ENCODE measurements at places on chromosomes 12 and 14. TPM values are rescaled to one million over a fixed set of nuclear protein-coding genes. Genes with fewer than 3 reads are reported as not detected.

DNA sequence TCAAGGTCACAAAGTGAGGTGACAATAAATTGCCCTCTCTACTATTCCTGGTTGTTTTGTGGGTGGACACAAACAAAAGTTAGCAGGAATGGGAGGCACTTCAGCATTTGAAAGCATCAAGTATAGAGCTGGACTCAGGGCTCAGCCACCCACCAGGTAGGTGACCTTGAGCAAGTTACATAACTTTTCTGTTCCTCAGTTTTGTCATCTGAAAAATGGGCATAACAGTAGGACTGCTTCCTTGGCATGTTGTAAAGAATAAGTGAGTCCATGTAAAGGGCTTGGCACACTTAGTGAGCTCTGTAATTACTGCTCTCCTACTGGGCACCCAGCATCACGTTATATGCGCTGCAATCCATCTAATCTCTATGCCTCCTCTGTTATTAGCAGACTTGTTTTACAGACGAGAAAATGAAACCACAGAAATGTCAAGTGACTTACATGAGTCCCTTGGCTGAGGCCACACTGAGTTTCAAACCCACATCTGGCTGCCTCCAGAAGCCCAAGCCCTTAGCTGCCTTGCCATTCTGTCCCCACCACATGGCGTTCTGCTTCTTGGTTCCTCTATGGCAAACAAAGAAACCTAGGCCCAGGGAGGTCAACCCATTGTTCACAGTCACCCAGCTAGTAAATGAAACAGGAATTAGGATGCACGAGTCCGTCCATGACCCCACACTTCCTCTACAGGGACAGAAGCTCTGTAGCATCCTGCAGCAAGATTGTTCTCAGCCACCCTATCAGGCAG is 63.2 kb upstream of the SLC24A4 start:
- no peak for DNase-seq

- DNase-seq, result no peak
Measured at GRCh38 chr12:113609692-113610469, 138.2 kb upstream of the LHX5 start.

DNA sequence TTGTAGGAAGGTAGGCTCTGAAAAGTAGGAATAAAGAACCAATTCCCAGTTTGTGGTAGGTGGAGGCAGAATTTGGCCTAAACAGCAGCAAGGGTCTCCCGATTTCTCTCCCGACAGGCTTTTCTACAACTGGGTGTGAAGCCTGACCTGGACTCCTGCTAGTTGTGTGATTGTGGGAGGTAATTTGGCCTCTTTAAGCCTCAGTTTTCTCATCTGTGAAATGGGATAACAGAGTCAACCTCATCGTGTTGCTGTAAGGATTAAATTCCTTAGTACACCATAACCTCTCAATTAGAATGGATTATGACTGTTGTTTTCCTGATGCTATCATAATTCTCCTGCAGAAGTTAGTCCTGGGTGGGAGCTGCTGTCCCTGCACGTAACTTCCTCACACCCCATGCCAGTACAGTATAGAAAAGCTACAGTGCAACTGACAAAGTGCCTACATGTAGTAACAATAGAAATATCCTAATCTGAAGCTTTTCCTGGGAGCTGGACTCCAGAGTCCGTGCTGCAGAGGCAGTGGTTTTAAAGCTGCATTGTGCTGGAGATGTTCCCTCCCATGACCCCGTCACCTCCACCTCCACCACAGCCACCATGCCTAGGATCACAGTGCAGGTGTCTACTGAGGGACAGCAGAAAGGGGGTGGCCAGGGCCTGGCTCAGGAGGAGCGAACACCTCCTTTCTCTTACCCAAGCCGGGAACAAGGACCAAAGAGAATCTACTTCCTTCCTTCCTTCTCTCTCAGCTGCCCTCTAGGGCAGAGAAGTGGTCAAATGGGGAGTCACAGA is 76.5 kb downstream of the FBXL14 start:
- no peak for DNase-seq

GRCh38 chr12:28941248-28941647 is 207.8 kb upstream of the FAR2 start:
- DNase-seq, result no peak

DNA sequence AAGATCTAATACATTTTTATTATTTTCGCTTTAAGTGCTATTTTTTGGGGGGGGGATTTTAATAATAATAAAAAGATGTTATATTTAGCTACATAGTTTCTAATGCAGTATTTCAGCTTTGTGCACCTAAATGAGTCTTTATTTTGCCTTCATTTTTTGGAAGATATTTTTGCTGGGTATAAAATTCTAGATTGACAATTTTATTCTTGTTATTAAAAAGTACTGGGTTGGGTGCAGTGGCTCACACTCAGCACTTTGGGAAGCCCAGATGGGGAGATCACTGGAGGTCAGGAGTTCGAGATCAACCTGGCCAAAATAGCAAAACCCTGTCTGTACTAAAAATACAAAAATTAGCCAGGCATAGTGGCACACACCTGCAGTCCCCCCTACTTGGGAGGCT is 173.6 kb downstream of the SLC15A5 start:
- DNase-seq, result no peak

DNA sequence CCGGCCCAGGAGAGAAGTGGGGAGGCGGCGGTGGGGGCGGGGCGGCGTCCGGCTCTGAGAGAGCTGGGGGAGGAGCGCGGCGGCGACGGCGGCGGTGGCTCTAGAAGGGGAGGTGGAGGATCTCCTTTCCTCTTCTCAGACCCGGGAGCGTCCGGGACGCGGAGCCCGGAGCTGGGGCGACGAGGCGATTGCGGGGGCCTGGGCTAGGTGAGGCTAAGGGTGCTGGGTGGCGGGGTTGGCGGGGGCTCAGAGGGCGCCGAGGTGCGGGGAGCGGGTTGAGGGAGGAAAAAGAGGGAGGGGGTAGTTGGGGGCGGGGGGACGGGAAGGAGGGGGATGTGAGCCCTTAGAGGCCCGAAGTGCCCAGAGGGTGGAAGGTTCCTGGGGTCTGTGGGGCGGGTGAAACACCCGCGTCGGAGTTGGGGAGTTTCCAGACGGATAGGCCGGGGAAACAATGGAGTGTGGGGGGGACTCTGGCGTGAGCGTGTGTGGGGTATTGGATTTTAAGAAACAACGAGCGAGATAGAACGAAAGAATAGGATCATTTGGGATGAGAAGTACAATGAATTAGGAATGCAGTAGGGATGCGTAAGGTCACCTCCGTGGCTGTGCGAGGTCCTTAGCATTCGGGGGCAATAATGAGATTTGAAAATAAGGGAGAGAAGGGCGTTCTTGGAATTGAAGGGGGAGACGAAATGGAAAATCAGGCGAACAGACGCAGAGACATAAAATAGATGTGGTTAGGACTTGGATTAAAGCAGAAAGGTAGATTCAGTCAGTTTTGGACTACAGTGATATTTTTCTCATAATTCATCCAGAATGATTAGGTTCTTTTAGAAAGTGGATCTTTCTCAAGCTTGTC is at the start of gene SPATS2:
SPATS2 (plus strand) TSS at position 82 of the 859 bp plus-strand sequence. CDS start 93,551 bp downstream, outside the sequence.
- no peak for DNase-seq

- DNase-seq, result no peak
Measured at GRCh38 chr14:35818346-35819115, 7.6 kb upstream of the BRMS1L start.

GRCh38 chr12:42261708-42262107 is 23.7 kb upstream of the YAF2 start:
- DNase-seq, result no peak

- DNase-seq, result no peak
Measured at GRCh38 chr14:39446131-39446744, 14.0 kb upstream of the FBXO33 start.

DNA sequence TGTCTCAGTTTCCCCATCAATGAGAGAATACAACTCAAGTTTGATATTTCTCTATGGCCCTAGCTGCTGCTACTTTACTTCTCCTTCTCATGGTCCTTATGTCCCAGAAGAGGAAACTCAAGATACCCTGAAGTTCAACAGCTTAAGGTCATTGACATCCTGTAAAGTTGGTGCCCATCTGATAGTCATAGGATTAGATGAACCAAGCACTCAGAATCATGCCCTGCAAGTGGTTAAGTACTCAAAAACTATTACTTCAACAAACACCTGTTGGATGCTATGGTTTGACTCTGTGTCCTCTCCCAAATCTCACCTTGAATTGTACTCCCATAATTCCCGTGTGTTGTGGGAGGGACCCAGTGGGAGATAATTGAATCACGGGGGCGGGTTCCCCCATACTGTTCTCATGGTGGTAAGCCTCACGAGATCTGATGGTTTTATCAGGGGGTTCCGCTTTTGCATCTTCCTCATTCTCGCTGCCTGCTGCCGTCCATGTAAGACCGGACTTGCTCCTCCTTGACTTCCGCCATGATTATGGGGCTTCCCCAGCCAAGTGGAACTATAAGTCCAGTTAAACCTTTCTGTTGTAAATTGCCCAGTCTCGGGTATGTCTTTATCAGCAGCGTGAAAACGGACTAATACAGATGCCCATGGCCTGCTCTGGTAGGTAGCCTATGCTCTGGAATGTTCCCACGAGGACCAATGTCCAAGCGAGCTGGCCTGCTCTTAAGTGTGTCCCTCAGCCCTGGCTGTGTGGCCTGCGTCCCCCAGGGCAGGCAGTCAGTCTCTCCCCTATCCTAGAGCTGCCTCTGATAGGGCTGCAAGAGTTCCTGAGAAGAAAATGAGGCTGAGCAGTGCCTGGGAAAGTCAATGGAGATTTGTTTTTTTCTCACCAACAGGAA is 18.1 kb downstream of the CAMKK2 start:
- DNase-seq, result no peak

- no peak for DNase-seq
Measured at GRCh38 chr14:97458661-97459579, 661.7 kb downstream of the VRK1 start.

GRCh38 chr12:97411341-97411740 is 51.3 kb upstream of the RMST start:
- no peak for DNase-seq

DNA sequence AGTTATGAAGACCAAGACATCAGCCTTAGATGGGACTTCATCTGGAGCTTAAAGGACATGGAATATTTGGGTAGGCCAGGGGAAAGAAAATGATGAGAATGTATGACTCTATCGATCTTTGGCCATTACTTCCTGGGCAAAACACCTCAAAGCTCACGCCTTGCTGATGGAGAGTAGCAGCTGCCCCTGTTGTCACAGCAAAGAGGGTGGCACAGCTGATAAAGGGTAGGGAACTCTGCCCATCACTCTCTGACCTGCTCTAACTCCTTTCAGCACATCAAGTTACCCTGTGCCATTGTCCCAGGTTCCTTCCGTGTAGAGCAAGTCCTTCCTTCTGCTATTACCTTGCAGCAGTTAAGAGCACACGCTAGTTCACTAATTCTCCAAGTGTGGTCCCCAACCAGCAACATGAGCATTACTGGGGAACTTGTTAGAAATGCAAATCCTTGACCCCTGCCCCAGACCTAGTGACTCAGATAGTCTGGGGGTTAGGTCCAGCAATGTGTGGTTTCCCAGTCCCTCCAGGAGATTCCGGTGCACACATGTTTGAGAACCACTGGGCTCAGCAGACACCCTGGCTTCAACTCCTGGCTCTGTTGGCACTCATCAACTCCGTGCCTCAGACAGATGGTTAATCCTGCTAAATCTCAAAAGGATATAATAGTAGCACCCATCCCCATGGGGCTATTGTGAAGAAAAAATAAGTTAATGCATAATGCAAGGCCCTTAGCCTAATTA is 93.7 kb upstream of the EEA1 start:
- no peak for DNase-seq

GRCh38 chr14:24857277-24857676 is 192.7 kb downstream of the STXBP6 start:
- DNase-seq, result no peak

GRCh38 chr12:48024735-48025134 is 20.5 kb upstream of the COL2A1 start:
- DNase-seq, result no peak

DNA sequence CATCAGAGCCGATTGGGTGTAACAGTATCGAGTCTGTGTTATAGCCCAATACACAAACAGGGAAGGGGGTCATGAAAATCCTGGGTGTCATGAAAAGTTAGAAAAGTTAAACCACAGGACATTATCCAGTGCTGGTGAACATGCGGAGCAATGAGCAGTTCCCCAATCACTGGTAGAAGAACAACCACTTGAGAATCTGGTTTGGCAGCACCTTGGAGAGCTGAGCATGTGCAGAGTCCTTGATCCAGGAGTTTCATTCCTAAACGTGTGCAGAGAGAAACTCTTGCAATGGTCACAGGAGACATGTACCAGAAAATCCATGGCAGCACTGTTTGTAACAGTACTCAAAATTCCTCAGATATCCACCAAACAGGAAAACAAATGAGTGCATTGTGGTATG is 23.0 kb upstream of the JDP2 start:
- DNase-seq, result no peak

- no peak for DNase-seq
Measured at GRCh38 chr12:29054858-29055663, 94.0 kb upstream of the FAR2 start.

GRCh38 chr14:87529081-87529480 is 463.9 kb downstream of the GALC start:
- no peak for DNase-seq

GRCh38 chr12:42180990-42181596 is 36.4 kb upstream of the GXYLT1 start:
- DNase-seq, result no peak

GRCh38 chr14:90281261-90281660 is 24.9 kb downstream of the PSMC1 start:
- no peak for DNase-seq

SMIM41 gene
- total RNA-seq, result 3.4 TPM

RPGRIP1 gene
- total RNA-seq, result 0.48 TPM

RND1 gene
- total RNA-seq, result 0.53 TPM

HVCN1 gene
- total RNA-seq, result 9.9 TPM

CD163L1 gene
- 7.3 TPM for total RNA-seq

GTF2H3 gene
- 37.3 TPM for total RNA-seq

SP7 gene
- not detected for total RNA-seq

KLRF2 gene
- total RNA-seq, result not detected

All from urinary bladder (tissue), 4 donors.